ENCODE measurements at places on chromosomes 1 and 21. TPM values are rescaled to one million over a fixed set of nuclear protein-coding genes. Genes with fewer than 3 reads are reported as not detected.

DNA sequence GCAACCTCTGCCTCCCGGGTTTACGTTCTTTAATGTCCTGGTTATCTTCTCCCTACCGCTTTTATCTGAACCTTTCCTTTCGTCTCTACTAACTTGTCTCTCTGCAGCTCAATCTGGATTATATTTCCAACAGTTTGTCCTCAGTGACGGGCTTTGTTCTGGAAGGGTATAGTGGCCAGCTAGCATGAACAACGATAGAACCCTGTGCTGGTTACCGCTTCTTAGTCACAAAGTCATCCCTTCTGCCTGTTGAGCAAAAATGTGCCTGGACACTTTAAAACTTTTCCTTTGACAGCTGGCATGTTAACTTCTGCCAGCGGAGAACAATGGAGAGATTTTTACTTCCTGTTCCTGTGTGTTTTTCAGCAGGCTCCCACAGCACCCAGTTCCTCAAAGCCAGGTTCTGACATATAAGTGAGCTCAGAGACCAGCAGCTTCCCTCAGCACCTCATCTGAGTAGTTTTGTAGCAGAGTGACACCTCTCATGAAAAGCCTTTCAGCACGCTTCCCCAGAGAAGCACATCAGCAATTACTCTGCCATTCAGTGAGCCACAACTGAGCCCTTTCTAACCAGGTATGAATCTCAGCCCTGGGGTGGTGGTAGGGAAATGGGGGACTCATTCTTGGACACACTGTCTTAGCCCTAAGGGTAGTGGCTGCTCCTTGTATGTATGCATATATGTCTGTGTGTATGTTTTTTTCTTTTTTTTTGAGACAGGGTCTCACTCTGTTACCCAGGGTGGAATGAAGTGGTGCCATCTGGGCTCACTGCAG, 23.6 kb upstream of the CCDC17 start:
- DNase-seq, result no peak

The IFI44 gene
- total RNA-seq, result 24.0 TPM

DNA sequence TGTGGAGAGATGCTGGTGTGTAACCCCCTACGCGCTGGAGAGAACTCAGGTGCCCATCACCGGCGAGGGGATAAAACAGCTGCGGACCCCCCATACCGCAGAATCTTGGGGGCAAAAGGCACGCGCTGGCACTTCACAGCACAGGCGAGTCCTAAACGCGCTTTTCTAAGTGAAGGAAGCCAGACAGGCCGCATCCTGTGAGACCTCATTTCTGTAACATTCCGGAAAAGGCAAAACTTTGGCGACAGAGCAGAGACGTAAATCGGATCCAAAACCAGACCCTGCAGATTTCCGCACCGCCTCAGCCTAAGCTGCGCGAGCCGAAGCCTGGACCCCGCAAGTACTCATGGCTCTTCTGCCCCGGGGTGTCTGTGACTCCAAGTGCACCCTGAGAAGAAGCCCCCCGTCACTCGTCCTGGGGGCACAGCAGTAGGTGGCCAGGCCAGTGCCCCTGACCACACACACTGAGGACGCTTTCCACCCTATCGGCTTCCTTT, 60.9 kb downstream of the SLX9 start:
- no peak for DNase-seq

- no peak for DNase-seq
Measured at GRCh38 chr1:238239343-238239742, 348.6 kb upstream of the ZP4 start.

GRCh38 chr1:235239851-235240250, 78.8 kb upstream of the RBM34 start:
- no peak for DNase-seq
